Breast epithelium (tissue), 4 donors: ENCODE measurements at places on chromosomes 1 and 21. TPM values are rescaled to one million over a fixed set of nuclear protein-coding genes. Genes with fewer than 3 reads are reported as not detected.

GRCh38 chr1:30172299-30172694 lies 551.1 kb downstream of the MATN1 start:
- no peak for DNase-seq
- H3K4me3 ChIP-seq: no peak overlapping the region
- H3K36me3 ChIP-seq: no peaks in the 10 kb centered on the region
- H3K4me1 ChIP-seq: no peaks in the 10 kb centered on the region
- H3K27me3 ChIP-seq: no peaks in the 10 kb centered on the region

GRCh38 chr1:157624471-157624870 lies 26.6 kb upstream of the FCRL4 start:
- no peak overlapping the region for H3K27ac ChIP-seq
- H3K4me3 ChIP-seq: no peak overlapping the region
- H3K36me3 ChIP-seq: no peaks in the 10 kb centered on the region
- H3K27me3 ChIP-seq: peaks cover 4% of the 10 kb centered on the region
- H3K4me1 ChIP-seq: no peaks in the 10 kb centered on the region
- no peak for DNase-seq

Gene IRF6
- total RNA-seq: 81.8 TPM

GRCh38 chr1:183180218-183180617 lies 5.8 kb upstream of the LAMC2 start:
- DNase-seq: peak; percentile 89
- H3K27ac ChIP-seq: peak overlapping the region; percentile 62
- no peaks in the 10 kb centered on the region for H3K36me3 ChIP-seq

Gene RGS8
- not detected for total RNA-seq

DNA sequence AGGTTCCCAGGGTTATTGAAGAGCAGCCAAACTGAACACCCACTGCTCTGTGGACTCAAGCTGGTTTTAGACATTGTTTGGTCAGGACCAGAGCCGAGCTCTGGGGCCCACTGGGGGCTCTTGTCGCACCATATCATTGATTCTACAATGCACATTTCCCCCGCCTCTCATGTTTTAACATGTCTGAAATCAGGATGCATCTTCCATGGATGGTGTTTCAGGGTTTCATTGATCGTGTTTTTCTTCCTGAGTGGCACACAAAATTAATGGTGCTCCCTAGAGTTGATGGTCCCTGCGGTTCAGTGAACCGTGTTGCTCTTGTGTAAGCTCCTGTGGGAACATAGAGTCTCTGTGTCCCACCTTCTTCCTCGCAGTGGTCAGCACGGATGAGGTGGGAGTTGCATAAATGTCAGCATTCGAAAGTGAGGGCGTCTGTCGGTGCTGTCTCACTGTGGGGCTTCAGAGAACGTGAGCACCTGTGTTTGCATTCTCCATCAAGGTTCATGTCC lies 38.3 kb downstream of the GALNT2 start:
- no peak for DNase-seq
- H3K36me3 ChIP-seq: no peaks in the 10 kb centered on the region
- peak overlapping the region; percentile 81 for H3K27ac ChIP-seq
- H3K4me1 ChIP-seq: peaks cover 9% of the 10 kb centered on the region
- no peaks in the 10 kb centered on the region for H3K27me3 ChIP-seq
- H3K4me3 ChIP-seq: peak overlapping the region; percentile 26

Gene GPR153
- 5.4 TPM for total RNA-seq
